ENCODE measurements at places on chromosomes 2 and 18.

- no peak for DNase-seq
These were observed 32.1 kb upstream of the HS6ST1 start for GRCh38 chr2:128350736-128351135.

- no peak for DNase-seq
These were observed 53.6 kb upstream of the LPIN2 start for GRCh38 chr18:3066341-3067110.

DNA sequence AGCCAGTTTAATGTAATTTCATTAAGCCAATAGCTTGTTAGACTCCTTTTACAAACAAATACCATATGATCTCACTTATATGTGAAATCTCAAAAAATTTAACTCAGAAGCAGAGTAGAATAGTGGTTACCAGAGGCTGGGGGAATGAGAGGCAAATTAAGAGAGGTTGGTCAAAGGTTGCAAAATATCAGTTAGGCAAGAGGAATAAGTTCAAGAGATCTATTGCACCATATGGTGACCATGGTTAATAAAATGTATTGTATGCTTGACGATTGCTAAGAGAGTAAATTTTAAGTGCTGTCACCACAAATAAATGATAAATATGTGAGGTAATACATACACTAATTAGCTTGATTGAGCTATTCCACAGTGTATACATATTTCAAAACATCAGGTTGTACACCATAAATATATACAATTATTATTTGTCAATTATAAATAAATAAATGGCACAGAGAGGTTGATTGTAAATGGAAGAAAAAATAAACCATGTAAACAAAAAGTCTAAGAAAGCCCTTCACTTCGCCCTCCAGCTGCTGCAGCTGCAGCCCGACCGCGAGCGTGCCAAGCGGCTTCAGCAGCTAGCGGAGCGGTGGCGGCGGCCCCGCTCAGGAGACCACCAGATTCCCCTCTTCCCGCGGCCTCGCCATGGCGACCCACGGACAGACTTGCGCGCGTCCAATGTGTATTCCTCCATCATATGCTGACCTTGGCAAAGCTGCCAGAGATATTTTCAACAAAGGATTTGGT, 23.0 kb upstream of the ACTR2 start:
- peak; percentile 9 for DNase-seq

DNA sequence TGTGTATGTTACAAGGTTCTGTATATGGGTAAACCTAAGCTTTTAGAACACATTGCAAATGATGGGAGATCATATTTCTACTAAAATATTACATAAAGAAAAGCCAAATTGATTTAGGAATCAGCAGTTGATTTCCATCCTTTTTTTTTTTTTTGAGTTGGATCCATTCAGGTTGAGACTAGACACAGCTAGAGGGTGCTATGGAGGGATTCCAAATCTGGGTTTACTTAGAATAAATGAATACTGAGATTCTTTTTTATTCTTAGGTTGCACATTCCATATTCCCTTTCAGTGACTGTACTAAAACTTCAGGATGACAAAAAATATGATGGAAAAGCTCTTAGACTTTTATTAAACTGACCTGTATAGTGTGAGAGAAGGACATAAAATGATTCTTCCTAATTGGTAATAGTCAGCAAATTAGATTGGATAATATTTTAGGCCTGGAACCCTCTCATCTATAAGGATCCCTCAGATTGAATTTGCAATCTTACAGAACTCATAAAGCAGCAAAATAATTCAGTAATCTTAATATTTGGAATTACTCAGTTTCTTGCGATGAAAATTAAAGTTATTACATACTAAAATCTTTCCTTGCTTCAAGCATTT, 183.3 kb upstream of the SESTD1 start:
- DNase-seq = no peak

- no peak for DNase-seq
These were observed 64.4 kb downstream of the TSN start for GRCh38 chr2:121819846-121820245.

DNA sequence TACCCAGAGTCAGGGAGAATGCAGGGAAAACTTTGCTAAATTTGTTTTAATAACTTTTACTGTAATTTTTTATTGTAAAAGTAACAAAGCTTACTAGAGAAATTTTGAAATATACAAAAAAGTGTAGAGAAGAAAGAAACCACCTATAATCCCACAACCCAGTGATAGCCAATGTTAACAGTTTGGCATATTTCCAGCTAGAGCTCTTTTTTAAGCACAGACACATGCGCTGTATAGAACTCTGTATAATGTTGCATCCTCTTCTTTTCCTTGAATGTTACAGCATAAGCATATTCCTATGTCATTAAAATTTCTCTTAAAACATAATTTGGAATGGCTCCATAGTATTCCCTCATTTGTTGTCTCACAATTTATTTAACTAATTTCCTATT, 37.4 kb upstream of the EPAS1 start:
- no peak for DNase-seq

GRCh38 chr2:232569541-232569940, 19.1 kb downstream of the EIF4E2 start:
- no peak for DNase-seq

- peak; percentile 63 for DNase-seq
These were observed 55.3 kb upstream of the LAPTM4A start for GRCh38 chr2:20106746-20107145.

- DNase-seq = no peak
These were observed 355.6 kb downstream of the PAX3 start for GRCh38 chr2:221943076-221943810.

DNA sequence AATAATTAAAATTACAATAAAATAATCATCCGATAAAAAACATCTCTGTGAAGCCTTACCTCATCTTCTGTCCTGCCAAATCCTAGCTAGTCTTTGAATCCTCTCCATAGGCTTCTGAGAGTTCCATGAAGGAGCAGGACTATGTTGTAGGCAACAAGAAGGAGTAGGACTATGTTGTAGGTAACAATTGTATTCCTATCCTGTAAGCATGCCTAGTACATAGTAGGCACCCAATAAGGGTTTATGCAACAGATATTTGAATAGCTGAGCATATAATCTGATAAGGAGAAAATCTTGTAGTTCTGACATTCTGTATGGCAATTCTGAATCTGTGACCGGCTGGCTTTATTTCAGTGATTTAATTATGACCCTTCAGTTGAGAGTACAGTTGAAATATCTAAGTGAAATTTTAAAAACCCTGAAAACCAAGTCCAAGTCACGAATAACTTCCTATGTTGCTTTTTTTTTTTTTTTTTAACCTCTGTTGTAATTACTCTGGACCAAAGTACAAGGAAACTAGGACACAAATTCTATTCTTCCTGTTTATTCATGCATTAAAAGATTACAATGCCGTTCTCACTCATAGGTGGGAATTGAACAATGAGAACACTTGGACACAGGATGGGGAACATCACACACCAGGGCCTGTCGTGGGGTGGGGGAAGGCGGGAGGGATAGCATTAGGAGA, 27.8 kb downstream of the VWA3B start:
- DNase-seq = no peak

GRCh38 chr2:7022492-7023385, 105.5 kb downstream of the RNF144A start:
- DNase-seq = no peak

GRCh38 chr2:156476021-156476849, 40.1 kb downstream of the GPD2 start:
- DNase-seq = no peak

GRCh38 chr2:128879161-128879560, 560.5 kb upstream of the HS6ST1 start:
- DNase-seq = no peak

DNA sequence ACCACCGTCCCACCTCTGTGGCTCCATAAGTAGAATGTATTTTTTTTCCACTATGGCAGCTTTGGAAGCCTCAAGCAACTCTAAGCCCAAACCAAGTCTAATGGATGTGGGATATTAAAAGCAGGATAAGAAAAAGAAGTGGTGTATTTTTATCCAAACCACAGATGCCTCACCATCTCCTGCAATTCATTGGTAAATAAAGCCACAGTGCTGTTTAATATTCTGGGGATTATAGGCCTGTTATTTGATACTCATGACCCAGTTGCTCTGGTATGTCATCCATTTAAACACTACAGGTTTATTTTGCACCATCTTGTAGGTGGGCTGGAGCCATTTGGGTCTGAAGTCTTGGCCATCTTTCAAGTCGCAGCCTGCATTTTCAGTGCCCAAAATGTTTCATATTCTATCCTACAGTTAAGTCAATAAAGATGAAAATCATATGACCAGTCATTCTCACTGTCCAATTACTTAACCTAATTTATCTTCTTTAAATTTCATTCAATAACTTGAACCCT, 279.5 kb upstream of the EPHA4 start:
- no peak for DNase-seq

- no peak for DNase-seq
These were observed 301.7 kb downstream of the PAX3 start for GRCh38 chr2:221997100-221997499.

DNA sequence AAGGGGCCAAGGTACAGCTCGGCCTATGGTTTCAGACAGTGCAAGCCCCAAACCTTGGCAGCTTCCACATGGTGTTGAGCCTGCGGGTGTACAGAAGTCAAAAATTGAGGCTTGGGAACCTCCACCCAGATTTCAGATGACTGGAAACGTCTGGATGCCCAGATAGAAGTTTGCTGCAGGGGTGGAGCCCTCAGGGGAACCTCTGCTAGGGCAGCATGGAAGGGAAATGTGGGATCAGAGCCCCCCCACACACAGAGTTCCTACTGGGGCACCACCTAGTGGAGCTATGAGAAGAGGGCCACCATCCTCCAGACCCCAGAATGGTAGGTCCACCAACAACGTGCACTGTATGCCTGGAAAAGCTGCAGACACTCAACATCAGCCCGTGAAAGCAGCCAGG, 15.0 kb upstream of the DNAH7 start:
- DNase-seq = no peak

- DNase-seq = no peak
These were observed 559.0 kb upstream of the ZEB2 start for GRCh38 chr2:145078923-145079322.

DNA sequence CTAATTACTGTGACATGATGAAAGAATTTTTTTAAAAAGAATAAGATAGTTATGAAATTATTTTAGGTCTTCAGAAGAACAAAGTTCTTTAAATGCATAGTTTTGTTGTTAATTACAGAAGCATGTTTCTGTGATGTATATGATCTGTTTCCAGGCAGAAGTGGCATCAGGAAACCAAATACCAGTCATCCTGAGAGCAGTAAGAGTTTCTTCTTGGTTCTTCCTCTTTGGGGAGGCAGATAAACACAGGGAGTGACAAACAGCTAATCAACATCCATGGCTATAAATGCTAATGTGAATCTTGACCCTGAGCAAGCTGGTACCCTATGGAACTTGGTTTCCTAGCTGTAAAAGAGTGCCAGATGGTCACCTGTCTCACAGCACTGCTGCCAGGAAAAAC, 29.2 kb downstream of the WIPF1 start:
- no peak for DNase-seq

DNA sequence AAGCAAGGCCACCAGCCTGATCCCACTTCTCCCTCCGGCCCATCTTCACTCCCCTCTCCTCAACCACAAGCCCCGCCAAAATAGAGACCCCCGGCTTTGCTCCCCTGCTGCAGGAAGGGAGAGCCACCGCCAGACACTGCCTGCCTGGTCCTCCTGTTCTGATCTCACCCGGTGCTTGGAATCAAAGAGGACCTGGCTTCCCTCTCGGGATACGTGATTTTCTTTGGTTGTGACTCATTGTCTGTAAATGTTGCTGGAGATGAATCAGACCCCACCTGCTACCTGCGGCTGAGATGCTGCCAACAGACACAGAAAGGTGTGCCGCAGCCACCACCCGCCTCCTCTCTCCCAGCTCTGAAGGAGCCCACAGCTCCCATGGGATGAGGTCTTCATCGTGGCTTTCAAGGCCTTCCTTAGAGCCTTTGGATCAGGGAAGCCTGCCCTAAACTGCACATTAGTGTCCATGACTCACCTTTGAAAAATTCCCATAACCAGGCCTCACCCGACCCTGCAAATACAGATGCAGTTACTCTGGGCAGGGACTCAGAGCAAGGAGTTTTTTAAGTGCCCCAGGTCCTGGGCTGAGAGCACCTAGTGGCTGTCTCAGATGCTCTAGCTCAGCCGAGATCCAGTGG, 79.4 kb upstream of the ZNF532 start:
- DNase-seq = no peak

DNA sequence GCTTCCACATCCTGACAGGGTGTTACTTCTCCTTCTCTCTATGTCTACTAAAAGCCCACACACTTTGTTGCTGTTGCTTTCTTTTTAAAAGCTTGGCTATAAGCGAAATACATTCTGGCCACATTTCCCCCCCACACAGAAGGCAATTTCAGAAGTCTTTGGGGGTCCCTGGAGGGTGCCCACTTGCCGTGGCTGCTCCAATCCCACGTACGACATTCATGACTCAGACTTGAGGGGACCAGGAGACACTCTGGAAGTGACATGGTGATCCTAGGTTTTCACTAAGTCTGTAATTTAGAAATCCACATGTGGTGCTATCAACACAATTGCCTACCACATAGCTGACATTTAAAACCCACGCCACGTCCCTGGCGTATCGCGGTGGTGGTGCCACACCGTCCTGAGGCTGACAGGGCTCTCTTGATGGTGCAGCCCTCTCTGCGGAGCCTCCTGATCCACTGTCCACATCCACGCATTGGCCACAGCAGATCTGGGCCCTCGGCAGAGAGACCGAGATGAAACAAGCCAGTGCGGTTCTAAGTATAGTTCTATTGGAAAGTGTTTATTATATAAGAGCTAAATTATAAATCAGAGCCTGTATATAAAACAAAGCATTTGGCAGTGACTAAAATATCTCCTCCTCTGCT, 42.4 kb downstream of the CYP27C1 start:
- DNase-seq = no peak

- no peak for DNase-seq
These were observed 3.7 kb downstream of the ALPG start for GRCh38 chr2:232410238-232410900.

DNA sequence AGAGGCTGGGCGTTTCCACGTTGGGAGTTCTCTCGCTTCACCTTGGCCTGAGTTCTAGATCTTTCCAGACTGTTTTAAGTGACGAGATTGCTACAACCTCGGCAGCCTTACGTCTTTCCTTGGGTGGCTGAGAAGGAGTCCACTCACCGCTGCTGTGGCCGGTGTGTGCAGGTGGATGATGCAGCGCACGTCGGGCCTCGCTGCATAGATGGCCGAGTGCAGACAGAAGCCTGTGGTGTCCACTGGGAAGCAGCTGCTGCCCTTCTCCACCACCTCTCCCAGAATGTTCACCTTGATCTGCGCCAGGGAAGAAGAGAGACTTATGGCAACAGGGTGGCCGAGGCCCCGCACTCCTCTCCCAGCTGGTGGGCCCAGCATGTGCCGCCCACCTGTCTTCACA, 75.7 kb downstream of the ADD2 start:
- no peak for DNase-seq

GRCh38 chr18:47817017-47817794, 113.3 kb downstream of the SMAD2 start:
- DNase-seq = no peak

- DNase-seq = no peak
These were observed 24.9 kb downstream of the TWIST2 start for GRCh38 chr2:238872628-238873380.

DNA sequence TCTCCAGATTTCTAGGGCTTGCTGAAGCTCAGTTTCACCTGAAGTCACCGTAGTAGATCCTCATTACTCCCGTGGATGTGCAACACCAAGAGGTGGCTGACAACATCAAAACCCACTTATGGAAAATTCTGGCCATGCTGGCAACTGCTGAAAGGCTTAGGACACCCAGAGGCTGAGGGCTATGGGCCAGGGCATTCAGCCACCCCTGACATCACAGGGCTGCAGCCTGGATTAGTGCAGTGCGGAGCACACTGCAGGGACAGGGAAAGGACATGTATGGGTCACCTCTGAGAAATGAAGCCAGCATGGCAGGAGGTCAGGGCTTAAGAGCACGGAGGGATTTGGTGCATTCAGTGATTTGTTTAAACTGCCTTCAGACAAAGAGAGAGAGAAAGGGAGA, 300.6 kb downstream of the TDRD15 start:
- no peak for DNase-seq
